Uterus (tissue), 4 donors: ENCODE measurements at places on chromosomes 6 and 20. TPM values are rescaled to one million over a fixed set of nuclear protein-coding genes. Genes with fewer than 3 reads are reported as not detected.

- peak; percentile 47 for DNase-seq
Measured at GRCh38 chr20:59835448-59836395, 97.7 kb downstream of the SYCP2 start.

DNA sequence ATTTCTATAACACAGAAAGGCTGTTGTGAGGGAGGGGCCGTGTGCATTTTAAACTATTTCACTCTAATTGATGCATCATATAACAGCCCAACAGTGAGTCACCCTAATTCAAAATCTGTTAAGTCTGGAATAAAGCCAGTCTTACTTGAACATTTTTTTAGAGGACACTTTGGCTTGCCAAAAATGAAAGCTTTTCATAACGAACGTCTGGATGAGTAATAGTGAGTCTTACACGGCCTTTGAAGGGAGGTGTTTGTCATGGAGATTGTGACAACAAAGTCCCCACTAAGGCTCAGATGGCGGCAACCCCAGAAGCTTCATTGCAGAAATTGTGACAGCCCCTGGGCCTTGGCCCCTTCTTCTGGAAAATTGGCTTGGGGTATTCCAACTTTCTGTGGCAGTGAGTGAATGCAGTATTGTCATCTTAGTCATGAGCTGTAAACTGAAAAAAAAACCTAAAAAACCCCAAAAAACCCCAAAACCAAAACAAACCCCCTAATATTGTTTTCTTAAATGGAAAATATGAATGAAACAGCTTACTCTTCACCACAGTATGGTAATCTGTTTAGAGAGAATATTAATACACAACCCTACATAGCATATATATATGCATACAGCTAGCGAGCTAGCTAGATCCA lies 92.6 kb upstream of the CLDN20 start:
- peak; percentile 24 for DNase-seq

GRCh38 chr6:21845439-21846140 lies 252.0 kb downstream of the SOX4 start:
- no peak for DNase-seq

LY6G6D gene
- not detected for total RNA-seq

SLC22A2 gene
- not detected for total RNA-seq

OPN5 gene
- not detected for total RNA-seq

GRCh38 chr20:35093267-35093884 lies 769 bp upstream of the TRPC4AP start:
- DNase-seq, result no peak

- no peak for DNase-seq
Measured at GRCh38 chr6:27837625-27838057, 74.6 kb downstream of the OR2B2 start.

DNA sequence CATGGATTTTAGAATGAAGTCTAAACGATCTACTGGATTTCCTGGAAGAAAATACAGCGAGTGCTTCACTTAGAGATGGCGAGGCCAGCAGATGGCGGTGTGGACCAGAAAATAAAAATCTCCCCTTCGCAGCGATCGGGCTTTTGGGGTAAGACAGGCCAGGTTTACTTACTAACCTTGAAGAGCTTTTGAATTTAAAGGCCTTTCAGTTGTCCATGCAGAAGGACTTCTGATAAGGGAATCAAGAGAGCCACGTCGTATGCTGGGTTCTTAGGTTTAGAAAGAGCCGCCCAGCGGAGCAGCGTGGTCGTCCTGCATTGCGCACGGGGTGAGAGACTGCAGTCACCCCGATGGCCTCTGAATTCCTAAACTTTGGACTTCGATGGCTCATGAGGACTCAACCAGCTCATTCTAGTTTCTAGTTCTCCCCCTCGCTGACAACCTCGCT lies 125.2 kb upstream of the RALGAPA2 start:
- DNase-seq, result peak; percentile 49

- DNase-seq, result no peak
Measured at GRCh38 chr20:62339647-62340062, 27.5 kb downstream of the LAMA5 start.

SLC35B2 gene
- 22.3 TPM for total RNA-seq
